ENCODE measurements at places on chromosomes 1 and 21.

GRCh38 chr1:211975152-211975941 is 60.0 kb downstream of the INTS7 start:
- no peak for DNase-seq

- no peak for DNase-seq
Observed at GRCh38 chr1:44790968-44791801, 3.2 kb upstream of the BEST4 start.

DNA sequence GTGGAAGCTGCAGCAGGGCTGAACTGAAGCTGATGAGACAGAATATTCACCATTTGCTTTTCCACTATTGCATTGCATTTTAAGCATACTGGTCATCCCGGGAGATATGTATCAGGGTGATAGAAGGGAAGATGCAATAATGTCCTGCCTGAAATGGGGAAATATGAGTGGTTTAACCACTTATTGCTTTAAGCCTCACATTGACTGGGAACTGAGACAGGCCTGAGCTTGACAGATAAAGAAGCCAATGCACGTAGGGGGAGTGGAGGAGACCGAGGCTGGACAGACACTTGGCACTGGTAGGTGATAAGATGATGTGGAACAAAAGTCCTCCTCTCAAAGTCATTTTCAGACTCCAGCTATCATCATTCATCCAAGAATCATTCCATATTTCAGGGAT is 911.7 kb upstream of the NCAM2 start:
- no peak for DNase-seq

DNA sequence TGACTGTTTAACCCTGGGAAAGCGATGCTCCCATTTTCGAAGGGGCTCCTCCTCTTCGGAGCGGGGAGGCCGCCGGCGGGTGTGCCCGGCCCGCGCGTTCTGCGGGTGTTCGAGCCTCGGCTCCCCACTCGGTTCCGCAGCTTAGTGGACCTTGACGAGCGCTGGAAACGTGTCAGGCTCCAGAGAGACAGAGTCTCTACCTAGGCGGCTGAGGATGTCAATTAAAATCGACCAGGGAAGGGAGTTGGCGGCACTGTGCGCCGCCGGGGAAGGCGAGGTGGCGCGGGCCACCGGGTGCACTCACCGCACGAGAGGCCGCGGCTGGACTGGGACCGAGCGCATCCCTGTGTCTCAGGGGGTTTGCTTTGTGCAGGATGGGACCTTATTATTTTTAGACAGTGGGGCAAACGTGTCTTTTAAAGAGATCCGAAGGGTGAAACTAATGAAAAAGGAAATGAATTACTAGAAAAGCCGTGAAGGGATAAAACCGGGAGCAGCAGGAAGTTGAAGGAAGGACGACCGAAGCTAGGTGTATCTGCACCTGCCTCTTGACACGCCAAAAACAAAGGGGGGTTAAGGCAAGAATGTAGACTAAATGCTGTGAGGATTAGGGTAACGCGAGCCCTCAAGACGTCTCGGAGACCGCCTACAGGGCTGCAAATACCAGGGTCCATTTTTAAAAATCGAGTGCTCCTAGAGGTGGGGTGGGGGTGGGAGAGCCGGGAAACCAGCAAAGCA is 5.6 kb downstream of the LHX4 start:
- no peak for DNase-seq

- DNase-seq = no peak
Observed at GRCh38 chr1:26177182-26177684, at the start of gene CNKSR1. CNKSR1 (plus strand) TSS chr1:26177491; CDS start chr1:26177548, 57 bp downstream.

GRCh38 chr1:39003281-39003680 is 12.2 kb downstream of the AKIRIN1 start:
- peak; percentile 44 for DNase-seq

GRCh38 chr1:218078916-218079315 is 206.2 kb upstream of the RRP15 start:
- no peak for DNase-seq

GRCh38 chr1:170790175-170790574 is 126.2 kb downstream of the PRRX1 start:
- no peak for DNase-seq

DNA sequence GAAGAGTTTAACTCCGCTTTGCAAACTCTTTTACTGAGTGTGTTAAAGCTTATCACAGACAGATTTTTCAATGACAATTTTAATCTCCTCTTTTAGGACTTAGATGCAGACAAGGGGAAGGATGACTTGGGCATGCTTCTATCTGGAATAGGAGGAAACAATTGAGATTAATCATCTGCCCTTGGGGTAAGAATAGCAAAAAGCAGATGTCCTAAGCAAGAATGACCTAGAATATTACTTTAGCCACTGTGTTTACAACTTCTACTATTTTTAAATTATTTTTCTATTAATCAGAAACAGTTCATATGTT is 569.0 kb upstream of the ADGRL2 start:
- DNase-seq = no peak

DNA sequence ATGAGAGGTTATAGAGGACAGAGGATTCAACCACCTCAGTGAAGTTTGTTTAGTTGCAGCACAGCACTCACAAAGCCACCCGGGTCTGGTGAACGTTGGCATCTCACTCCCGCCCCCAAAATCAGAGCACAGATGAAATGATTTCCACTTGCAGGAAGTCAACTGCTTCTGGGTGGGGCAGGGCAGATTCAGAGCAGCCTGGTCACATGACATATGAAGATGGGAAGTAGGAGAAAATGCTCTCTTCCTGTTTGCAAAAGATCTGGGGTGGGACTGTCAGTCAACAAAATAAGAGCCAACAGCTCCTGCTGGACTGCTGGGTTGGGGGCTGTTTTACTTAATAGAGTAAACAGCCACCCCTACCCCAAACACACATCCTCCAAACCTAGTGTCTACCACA is 43.2 kb downstream of the LRRC71 start:
- peak; percentile 92 for DNase-seq

DNA sequence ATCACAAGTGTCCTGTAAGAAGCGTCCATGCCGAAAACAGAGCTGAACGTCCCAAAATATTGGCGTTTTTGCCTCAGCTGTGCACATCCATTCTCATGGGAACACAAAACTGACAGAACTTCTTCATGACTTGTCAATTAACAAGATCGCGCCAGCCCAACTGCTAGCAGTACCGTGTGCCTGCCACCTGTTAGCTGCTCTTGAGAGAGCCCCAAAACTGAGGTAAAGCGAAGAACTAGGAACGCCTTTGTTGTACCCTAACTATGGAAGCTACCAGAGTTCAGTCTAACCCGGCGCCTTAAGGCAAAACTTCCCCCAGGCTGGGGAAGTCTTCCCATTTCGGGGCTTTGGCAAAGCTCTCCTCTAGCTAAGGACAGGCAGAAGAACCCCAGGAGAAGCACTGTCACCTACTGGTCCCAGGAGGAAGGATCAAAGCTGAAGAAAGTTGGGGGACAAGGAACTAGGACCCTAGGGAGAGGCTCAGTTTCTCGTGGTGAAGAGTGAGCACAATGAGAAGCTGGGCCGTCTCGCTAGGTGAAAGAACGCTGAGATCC is 719 bp downstream of the EYA3 start:
- peak; percentile 60 for DNase-seq

DNA sequence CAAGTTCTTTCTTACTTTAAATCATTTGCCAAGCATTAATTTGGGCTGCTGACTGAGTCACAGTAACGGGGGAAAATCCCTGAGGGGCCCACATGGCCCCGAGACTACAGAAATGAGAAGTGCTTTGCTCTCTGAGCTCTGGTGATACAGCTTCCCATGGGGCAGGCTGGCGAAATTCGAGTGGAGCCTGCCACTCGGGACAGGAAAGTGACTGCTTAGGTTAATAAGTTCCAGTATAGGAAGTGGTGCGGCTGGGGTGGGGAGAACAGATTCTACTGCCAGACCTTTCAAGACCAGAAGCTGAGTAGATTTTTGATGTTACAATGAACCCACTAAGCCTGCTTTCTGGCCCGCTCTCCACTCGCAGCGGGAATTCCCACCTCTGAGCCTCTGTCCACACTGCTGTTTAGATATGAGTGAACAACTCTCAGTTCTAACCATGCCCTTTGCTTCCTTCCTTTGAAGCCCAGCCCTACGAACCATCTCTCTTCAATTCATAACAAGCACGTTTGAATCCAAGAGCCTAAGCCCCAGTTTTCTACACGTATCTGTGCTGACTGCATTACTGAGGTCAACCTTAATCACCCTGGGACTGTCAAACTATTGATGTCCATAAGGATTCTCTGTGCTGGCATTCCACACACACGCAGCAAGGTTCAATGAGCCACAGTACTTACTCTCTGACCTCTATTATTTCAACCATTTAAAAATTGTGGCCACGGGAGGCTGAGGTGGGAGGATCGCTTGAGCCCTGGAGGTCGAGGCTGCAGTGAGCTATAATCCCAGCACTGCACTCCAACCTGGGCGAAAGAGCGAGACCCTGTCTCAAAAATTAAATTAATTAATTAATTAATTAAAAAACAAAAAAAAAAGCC is 9.6 kb downstream of the ZBTB17 start:
- DNase-seq = peak; percentile 97

GRCh38 chr1:228349701-228350171 is 56.9 kb downstream of the TRIM11 start:
- DNase-seq = no peak

- DNase-seq = peak; percentile 73
Observed at GRCh38 chr1:167720965-167721616, 691 bp upstream of the MPZL1 start.

DNA sequence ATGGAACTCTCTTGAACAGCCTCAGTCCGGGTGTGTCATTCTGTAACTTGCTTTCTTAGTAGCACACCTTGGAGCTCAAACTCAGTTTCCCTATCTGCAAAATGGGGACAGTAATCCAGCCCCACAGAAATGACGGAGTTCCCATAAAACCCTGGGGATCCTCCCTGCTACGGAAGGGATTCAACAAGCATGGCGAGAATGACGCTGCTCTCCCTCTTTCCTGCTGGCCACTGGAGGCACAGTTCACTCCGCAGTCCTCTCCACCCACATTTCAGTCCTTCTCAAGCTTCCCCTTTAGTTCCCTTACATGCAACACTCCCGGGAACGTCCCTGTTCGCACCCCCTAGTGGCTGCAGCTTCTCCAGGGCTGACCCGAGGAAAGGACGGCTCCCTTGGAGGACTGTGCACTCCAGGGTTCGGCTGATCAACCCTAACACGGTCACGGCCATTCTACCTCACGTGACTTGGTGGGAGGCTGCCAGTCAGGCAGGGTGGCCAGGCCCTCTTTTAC is 20.6 kb downstream of the RUNX3 start:
- DNase-seq = peak; percentile 94

GRCh38 chr1:25030674-25031589 is 100.9 kb upstream of the RUNX3 start:
- peak; percentile 77 for DNase-seq

DNA sequence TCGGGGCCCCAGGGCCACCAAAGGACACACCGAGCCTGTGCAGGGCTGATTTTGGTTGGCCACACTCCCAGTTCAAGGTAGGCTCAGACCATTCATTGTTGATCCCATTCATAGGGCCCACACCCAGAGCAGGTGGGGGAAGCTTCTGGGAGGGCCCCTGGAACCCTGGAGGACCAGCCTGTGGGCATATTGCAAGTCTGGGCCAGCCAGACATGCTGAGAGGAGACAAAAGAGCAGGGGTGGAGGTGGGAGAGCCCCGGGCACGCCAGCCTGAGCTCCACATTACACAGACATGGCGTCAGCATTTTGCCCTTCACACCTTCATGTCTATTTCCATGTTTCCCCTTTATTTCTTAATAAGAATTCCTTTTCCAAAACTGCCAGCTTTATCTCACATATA is 25.7 kb downstream of the PMVK start:
- DNase-seq = no peak

DNA sequence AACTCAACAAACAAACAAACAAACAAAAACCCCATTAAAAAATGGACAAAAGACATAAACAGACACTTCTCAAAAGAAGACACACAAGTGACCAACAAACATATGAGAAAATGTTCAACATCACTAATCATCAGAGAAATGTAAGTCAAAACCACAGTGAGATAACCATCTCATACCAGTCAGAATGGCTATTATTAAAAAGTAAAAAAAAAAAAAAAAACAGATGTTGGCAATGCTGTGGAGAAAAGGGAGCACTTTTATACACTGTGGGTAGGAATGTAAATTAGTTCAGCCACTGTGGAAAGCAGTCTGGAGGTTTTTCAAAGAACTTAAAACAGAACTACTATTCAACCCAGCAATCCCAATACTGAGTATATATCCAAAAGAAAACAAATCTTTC is 94.7 kb downstream of the PLPP3 start:
- no peak for DNase-seq

- no peak for DNase-seq
Observed at GRCh38 chr1:158067662-158068061, 74.2 kb downstream of the KIRREL1 start.

- peak; percentile 25 for DNase-seq
Observed at GRCh38 chr1:95116580-95117206, 462 bp upstream of the TLCD4 start.

GRCh38 chr1:112818990-112819689 is 104.0 kb upstream of the PPM1J start:
- peak; percentile 80 for DNase-seq

DNA sequence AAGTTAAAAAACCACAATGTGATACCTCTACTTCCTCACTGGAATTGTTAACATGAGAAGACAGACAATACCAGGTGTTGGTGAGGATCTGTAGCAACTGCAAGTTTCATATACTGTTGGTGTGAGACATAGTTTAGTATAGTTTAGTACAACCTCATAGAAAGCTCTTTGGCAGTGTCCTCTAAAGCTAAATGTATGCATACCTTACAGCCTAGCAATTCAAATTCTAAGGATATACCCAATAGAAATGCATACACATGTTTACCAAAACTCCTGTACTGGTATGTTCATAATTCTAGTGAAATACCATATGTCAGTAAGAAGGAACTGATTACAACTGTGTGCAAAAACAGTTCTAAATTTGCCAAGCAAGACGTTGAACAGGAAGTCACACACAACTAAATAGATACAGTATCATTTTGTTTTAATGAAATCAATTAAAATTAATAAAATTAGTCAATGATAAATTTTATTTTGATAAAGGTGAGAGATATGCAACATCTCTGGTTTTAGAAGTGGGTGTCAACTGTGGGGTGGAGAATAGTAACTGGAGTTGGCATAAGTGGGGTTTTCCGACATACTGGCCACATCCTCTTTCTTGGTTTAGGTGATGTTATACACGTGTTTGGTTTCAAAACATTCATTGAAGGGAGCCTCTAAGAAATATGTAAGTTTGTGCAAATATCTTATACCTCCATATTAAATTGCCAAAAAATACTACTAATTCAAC is 450.7 kb downstream of the PTPRC start:
- DNase-seq = peak; percentile 72

DNA sequence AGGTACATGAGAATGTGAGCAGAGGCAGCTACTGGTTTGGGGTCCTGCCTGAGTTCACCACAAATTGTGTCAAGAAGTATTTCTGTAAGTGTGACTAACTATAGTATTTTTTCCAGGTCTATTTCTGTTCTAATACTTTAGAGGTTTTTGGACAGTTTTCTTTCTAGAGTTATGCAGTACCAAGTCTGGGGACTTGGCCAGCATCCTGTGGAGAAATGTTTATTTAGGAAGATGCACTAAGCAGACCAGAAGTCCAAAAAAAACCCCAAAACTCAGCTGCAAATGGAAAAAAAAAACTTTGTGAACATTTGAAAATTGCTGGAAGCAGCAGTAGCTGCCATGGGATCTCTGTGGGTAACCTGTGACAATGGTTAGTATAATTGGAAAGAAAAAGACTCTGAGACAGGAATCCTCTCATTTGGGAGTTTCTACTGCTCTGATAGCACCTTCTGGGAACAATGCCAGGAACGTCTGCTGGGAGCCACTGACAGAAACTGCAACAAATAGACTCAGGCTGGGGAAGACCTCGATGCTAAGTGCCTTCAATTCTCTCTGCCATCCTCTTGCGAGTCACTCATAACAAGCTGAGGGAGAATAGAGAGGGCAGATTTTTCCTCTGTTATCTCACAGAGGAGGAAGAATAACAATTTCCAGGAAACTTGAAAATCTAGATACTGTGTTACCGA is 37.6 kb downstream of the OR10R2 start:
- DNase-seq = no peak
